ENCODE measurements at places on chromosomes 16 and 17. TPM values are rescaled to one million over a fixed set of nuclear protein-coding genes. Genes with fewer than 3 reads are reported as not detected.

GRCh38 chr16:15502041-15502725 is 67.8 kb downstream of the BMERB1 start:
- H3K27me3 ChIP-seq = no peaks in the 10 kb centered on the region
- DNase-seq = no peak
- no peak overlapping the region for H3K27ac ChIP-seq

GRCh38 chr17:82909322-82909904 is 69.6 kb upstream of the ZNF750 start:
- H3K36me3 ChIP-seq = no peaks in the 10 kb centered on the region
- DNase-seq = peak; percentile 30
- H3K27me3 ChIP-seq = no peaks in the 10 kb centered on the region
- H3K27ac ChIP-seq = no peak overlapping the region
- H3K4me1 ChIP-seq = no peaks in the 10 kb centered on the region
- no peak overlapping the region for H3K4me3 ChIP-seq

DNA sequence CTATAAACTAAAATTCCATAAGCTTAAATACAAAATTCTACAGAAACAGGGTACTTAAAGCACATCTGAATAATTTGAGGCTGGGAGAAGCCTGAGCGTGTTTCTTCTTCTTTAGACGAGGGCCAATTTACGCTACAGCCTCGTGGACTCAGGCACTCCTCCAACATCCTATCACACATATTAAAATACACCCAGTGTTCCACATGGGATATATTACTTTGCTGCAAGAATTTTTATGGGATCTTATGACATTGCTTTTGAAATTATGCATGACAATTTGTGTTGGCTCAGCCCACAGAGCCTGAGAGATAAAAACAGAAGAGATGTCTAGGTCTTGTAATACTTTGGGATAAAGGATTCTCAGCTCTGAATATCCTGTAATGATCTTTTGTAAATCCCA is 3.5 kb upstream of the TANGO6 start:
- no peaks in the 10 kb centered on the region for H3K36me3 ChIP-seq
- H3K27ac ChIP-seq = no peak overlapping the region
- H3K27me3 ChIP-seq = no peaks in the 10 kb centered on the region
- no peak overlapping the region for H3K4me3 ChIP-seq
- no peak for DNase-seq

GRCh38 chr16:87601401-87601981 is 817 bp upstream of the JPH3 start:
- H3K27me3 ChIP-seq = no peaks in the 10 kb centered on the region
- no peak overlapping the region for H3K4me3 ChIP-seq
- no peak for DNase-seq
- no peak overlapping the region for H3K27ac ChIP-seq

DNA sequence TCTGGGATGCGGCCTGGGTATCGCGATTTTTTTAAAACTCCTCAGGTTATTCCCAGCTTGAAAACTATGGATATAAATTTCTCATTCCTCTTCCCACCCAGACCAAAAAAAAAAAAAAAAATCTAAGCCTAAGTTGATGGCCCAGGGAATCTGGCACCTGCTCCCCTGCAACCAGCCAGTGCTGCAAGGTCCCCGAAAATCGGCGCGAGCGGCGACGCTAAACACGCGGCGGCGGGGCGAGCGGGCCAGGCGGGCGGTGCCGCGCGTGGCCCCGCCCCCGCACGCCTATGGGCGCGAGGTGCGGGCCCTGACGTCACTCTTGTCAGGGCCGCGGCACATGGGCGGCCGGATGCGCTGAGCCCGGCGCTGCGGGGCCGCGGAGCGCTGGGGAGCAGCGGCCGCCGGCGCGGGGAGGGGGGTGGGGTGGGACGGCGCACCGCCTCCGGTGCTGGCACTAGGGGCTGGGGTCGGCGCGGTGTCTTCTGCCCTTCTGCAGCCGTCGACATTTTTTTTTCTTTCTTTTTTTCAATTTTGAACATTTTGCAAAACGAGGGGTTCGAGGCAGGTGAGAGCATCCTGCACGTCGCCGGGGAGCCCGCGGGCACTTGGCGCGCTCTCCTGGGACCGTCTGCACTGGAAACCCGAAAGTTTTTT is at the start of gene HLF:
TSS of gene HLF (plus strand) at position 316 of the 654 bp plus-strand sequence. CDS start 525 bp downstream, outside the sequence.
- peak within 1 kb of the TSS; percentile 58 for H3K4me3 ChIP-seq
- no peak within 1 kb of the TSS for H3K27ac ChIP-seq
- H3K36me3 ChIP-seq = no peaks in the 10 kb centered on the region
- peak; percentile 78 for DNase-seq

DNA sequence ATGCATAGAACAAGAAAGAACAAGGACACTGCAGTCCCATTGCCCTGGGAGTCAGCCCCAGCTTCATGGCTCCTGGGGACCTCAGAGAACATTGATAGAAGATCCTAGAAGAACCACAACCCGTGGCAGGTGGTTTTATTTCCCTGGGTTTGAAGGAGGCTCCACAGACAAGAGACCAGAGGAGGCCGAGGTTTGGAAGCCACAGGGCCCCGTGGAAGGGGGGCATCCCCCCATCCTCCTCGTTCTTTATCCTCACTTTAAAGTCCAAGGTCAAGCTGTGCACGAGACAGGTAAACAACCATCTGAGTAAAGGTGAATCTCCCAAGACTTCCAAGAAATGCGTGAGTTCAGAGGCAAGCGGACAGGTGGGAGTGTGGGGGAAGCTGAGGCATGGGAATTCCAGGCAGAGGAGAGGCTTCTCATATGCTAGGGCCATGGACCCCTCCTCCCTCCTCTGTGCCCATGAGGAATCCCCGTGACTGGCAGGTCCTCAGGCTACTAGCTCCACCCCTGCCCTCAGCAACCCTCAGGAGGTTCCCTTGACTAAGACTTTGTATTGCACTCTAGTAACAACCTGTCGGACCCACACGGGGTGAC is 849 bp upstream of the SULT1A1 start:
- no peaks in the 10 kb centered on the region for H3K36me3 ChIP-seq
- no peak overlapping the region for H3K4me3 ChIP-seq
- no peak for DNase-seq
- no peaks in the 10 kb centered on the region for H3K4me1 ChIP-seq
- H3K27ac ChIP-seq = no peak overlapping the region

GRCh38 chr17:21381076-21381706 is 5.0 kb downstream of the KCNJ12 start:
- no peaks in the 10 kb centered on the region for H3K36me3 ChIP-seq
- no peak for DNase-seq
- H3K27me3 ChIP-seq = no peaks in the 10 kb centered on the region
- H3K4me1 ChIP-seq = no peaks in the 10 kb centered on the region
- H3K27ac ChIP-seq = no peak overlapping the region

DNA sequence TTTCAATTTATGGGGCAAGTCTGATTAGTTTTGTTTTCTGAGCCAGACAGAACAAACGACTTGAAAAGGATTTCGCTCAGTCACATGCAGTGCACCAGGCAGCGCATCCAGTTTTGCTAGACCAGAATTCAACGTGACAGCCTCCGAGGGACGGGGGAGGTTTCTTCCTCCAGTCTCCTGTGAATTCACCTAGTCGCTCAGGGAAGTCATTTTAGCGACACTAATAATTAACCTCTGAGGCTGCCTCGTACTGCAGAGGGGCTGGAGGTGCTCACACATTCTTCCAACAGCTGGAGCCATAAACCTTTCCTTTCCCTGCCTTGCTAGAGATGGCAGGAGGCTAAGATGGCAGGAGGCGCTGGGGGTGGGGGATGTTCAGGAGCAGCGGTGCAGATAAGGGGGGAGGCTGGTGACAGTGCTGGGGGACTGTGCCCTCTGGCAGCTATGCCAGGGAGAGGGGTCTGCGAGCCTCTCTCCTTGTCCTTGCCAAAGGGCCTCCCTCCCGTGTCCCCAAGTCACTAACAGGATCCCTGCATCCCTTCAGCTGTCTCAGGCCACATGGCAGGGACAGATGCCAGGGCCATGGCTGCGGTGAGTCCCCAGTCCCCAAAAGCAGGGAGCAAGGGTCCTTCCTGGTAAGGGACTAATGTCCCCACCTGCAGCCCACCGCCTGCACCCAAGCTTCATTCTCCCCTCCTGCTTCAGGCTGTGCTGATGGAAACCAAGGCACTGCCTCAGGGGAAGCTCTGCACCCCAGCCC is 24.0 kb downstream of the MXRA7 start:
- DNase-seq = no peak
- H3K4me1 ChIP-seq = no peaks in the 10 kb centered on the region
- no peak overlapping the region for H3K27ac ChIP-seq
- no peak overlapping the region for H3K4me3 ChIP-seq
- no peaks in the 10 kb centered on the region for H3K36me3 ChIP-seq

DNA sequence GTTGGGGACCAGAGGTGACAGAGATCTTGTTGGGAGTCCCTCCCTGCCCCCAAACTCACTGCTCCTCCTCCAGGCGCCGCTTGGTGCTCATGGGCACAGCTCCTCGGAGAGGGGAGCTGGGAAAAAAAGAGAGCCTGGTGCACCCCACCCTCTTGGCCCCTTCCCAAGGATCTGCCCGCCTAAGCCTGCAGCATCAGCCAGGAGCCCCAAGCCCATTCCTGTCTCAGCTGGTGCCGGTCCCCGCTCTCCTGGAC is 400 bp downstream of the HCFC1R1 start:
- H3K4me3 ChIP-seq = peak overlapping the region; percentile 87
- H3K27ac ChIP-seq = peak overlapping the region; percentile 98
- H3K4me1 ChIP-seq = peaks cover 36% of the 10 kb centered on the region
- no peak for DNase-seq
- H3K27me3 ChIP-seq = no peaks in the 10 kb centered on the region

- no peaks in the 10 kb centered on the region for H3K27me3 ChIP-seq
- DNase-seq = no peak
- no peak overlapping the region for H3K4me3 ChIP-seq
- H3K36me3 ChIP-seq = no peaks in the 10 kb centered on the region
- no peak overlapping the region for H3K27ac ChIP-seq
Measured at GRCh38 chr16:85738923-85739715, 11.8 kb downstream of the C16orf74 start.

- DNase-seq = no peak
- H3K4me1 ChIP-seq = no peaks in the 10 kb centered on the region
- no peaks in the 10 kb centered on the region for H3K36me3 ChIP-seq
- no peaks in the 10 kb centered on the region for H3K27me3 ChIP-seq
- H3K4me3 ChIP-seq = no peak overlapping the region
Measured at GRCh38 chr17:71600137-71600789, 520.6 kb upstream of the SOX9 start.

DNA sequence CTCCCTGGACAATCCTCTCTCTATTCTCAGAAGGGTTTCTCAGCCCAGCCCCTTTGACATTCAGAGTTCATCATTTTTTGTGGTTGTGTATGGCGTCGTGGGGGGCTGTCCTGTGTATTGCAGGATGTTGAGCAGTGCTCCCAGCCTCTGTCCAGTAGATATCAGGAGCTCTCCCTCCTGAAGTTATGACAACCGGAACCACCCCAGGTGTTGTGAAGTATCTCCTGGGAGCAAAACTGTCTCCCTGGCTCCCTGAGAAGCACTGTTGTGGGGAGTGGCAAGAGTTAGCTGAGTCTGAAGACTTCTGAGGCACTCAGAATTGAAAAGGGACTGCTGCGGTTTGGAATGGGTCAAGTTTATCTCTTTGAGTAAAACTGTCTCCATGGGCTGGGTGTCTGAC is 55.9 kb upstream of the MGAT5B start:
- no peak for DNase-seq
- no peaks in the 10 kb centered on the region for H3K36me3 ChIP-seq
- H3K27me3 ChIP-seq = no peaks in the 10 kb centered on the region
- H3K27ac ChIP-seq = no peak overlapping the region

DNA sequence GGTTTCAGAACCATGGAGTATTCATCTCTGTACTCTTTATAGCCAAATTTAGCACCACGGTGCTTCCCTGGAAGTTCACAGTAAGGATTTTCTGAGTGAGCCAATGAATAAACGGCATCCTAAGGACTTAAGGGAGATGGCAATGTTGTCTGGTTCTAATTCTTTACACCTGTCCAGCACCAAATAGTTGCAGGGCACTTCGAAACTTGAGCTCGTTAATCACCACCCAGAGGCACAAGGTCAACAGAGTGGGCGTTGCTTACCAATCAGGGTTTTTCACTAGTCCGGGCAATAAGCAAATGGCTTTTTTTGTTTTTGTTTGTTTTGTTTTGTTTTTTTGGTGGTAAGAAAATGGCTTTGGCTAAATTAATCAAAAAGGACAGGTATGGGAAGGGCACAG is 28.2 kb upstream of the TMEM220 start:
- H3K27ac ChIP-seq = no peak overlapping the region
- no peak overlapping the region for H3K4me3 ChIP-seq
- H3K36me3 ChIP-seq = no peaks in the 10 kb centered on the region
- H3K4me1 ChIP-seq = no peaks in the 10 kb centered on the region
- no peaks in the 10 kb centered on the region for H3K27me3 ChIP-seq

DNA sequence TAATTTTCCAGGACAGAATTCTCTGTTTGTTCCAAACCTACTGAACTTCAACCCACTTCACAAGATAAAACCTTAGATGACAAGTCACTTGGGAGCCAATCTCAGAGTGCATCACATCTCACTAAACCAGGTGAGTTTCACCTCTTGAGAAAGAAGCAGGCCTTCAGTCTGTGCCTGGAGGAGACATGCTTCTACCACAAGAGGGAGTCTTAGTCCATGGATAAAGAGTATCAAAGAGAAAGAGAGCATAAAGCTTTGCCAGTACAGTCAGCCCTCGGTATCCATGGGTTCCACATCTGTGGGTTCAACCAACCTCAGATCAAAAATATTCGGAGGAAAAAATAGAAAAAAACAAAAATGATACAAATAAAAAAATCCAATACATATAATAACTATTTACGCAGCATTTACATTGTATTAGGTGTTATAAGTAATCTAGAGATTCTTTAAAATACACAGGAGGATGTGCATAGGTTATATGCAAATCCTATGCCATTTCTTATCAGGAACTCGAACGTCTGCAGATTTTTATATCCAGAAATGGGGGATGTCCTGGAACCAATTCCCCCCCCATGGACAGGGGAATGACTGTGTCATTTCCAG is 37.7 kb downstream of the DUSP14 start:
- H3K27me3 ChIP-seq = no peaks in the 10 kb centered on the region
- no peak overlapping the region for H3K4me3 ChIP-seq
- H3K36me3 ChIP-seq = peaks cover 15% of the 10 kb centered on the region

- H3K36me3 ChIP-seq = no peaks in the 10 kb centered on the region
- peaks cover 19% of the 10 kb centered on the region for H3K4me1 ChIP-seq
- no peaks in the 10 kb centered on the region for H3K27me3 ChIP-seq
- no peak overlapping the region for H3K27ac ChIP-seq
- no peak for DNase-seq
- no peak overlapping the region for H3K4me3 ChIP-seq
Measured at GRCh38 chr17:81218991-81219390, 3.8 kb downstream of the CEP131 start.

DNA sequence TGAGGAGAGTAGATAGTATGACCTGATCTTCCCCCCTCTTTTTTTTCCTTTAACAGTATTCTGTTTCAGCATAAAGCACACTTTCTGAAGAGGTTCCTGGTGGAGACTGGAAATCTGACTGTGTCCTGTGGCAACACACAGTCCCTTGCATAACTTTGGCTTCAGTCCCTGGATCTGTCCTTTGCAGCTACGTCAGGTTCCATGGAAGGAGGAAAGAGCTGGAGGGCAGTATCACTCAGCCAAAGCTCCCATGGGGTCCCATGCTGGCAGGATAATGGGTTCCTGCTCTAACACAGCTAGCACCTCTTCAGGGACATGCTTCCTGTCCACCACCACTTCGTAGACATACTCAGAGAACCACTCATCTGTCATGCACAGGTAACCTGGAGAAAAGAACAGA is 13.3 kb upstream of the SLC6A4 start:
- H3K36me3 ChIP-seq = peaks cover 36% of the 10 kb centered on the region
- H3K4me1 ChIP-seq = no peaks in the 10 kb centered on the region
- no peaks in the 10 kb centered on the region for H3K27me3 ChIP-seq
- no peak for DNase-seq

RHBDL3 gene
- not detected for total RNA-seq

WFIKKN1 gene
- total RNA-seq = 0.81 TPM

PIMREG gene
- not detected for total RNA-seq

MYOCD gene
- not detected for total RNA-seq

LITAFD gene
- not detected for total RNA-seq

CBX2 gene
- total RNA-seq = 4.4 TPM

FBXO39 gene
- total RNA-seq = 7.4 TPM

MT4 gene
- not detected for total RNA-seq

Measured in naive thymus-derived CD4-positive, alpha-beta T cell (primary cell).